ENCODE measurements at places on chromosomes 7 and 10. TPM values are rescaled to one million over a fixed set of nuclear protein-coding genes. Genes with fewer than 3 reads are reported as not detected.

- H3K4me1 ChIP-seq = peaks cover 1% of the 10 kb centered on the region
- DNase-seq = no peak
These were observed 6.7 kb upstream of the COA1 start for GRCh38 chr7:43735802-43736603.

DNA sequence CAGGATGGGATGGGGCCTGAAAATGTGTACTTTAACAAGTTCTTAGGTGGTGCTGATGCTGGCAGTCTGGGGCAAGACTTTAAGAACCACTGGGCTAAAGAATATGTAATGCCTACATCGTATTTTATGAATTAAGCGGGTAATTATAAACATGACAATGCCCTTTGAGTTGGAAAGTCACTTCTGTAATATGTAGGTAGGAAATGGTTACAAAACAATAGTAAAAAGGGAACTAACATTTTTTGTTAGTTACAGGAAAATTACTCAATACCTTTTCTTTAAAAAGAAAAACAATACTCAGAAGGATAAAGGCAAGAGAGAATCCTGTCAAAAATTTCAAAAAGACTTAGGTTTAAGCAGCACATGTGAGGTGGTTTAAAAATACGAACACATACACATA, 48.3 kb upstream of the STEAP4 start:
- no peaks in the 10 kb centered on the region for H3K36me3 ChIP-seq
- peaks cover 27% of the 10 kb centered on the region for H3K27me3 ChIP-seq
- H3K27ac ChIP-seq = no peak overlapping the region
- no peaks in the 10 kb centered on the region for H3K4me1 ChIP-seq
- H3K4me3 ChIP-seq = no peak overlapping the region
- DNase-seq = no peak

DNA sequence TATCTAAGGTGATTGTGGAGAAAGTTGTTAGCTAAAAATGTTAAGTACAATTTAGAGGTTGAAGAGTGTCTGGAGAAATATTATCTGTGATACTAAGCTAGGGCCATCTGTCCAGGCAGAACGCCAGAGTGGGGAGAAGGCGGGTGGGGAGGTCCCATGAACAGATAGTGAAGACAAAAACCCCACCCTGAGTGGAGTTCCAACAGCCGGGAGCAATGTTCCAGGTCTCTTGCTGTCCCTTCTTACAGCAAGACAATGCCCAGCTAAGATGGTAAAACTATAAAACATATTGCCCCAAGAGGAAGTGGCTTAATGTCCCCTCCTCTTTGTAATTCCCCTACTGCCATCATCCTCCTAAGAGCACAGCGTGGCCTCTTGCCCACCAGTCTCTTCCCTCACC, 10.4 kb upstream of the IL15RA start:
- H3K4me1 ChIP-seq = peaks cover 14% of the 10 kb centered on the region
- DNase-seq = peak; percentile 20
- H3K27me3 ChIP-seq = peaks cover 14% of the 10 kb centered on the region
- no peaks in the 10 kb centered on the region for H3K36me3 ChIP-seq
- no peak overlapping the region for H3K4me3 ChIP-seq

Gene UROS
- total RNA-seq = 42.3 TPM

All from activated CD8-positive, alpha-beta T cell treated with anti-CD3 and anti-CD28 coated beads, Interleukin-2, amount 10 ng/mL, durations not matched to agents 7 days and 5 days (primary cell).